ENCODE measurements at places on chromosomes 1 and 21. TPM values are rescaled to one million over a fixed set of nuclear protein-coding genes. Genes with fewer than 3 reads are reported as not detected.

The PAX7 gene
- total RNA-seq, result not detected

DNA sequence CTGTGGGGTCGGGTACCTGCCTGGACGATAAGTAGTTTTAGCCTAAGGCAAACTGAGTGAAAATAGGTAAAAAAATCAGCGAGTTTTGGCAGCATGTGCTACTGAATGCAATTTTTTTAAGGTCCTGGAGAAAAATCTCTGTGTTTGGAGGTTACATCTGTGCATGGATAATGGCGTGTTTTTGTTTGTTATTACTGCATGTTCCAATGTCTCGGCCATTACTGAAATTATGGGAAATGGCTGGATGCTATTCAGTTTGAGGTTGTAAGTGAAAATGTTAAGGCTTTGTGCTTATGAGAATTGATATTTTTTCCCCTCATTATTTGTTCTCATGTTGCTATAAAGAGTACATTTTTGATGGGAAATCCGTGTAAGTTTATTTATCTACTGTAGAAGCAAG is 441.7 kb downstream of the PRDM2 start:
- no peak for DNase-seq

- DNase-seq, result no peak
Measured at GRCh38 chr21:33817663-33818451, 97.7 kb downstream of the ATP5PO start.

DNA sequence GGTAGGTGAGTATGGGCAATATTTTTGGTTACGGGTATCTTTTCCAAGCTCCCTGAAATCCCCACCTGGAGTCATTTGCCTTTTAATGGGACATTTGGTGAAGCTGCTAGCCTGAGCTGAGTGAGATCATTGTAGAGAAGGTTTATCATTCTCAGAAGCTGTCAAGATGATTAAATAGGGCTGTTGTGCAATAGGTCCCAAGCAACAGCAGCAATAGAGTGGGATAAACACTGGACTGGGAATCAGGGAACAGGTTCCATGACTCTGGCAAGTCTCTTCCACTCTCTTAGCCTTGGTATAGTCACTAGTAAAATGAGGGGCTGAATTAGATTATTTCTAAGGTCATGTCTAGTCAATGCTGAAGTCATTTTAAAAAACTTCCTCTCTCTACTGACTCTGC is 30.3 kb upstream of the FAM78B start:
- no peak for DNase-seq

GRCh38 chr1:119132179-119132578 is 8.3 kb downstream of the WARS2 start:
- no peak for DNase-seq

Data from kidney (tissue), 22 donors.